ENCODE measurements at places on chromosomes 16 and 17. TPM values are rescaled to one million over a fixed set of nuclear protein-coding genes. Genes with fewer than 3 reads are reported as not detected.

The HYDIN gene
- total RNA-seq = 0.82 TPM

The TBC1D26 gene
- total RNA-seq = not detected

The ODF4 gene
- not detected for total RNA-seq

The EFCAB13 gene
- total RNA-seq = 5.8 TPM

The HSBP1 gene
- total RNA-seq = 39.6 TPM

The CACNG5 gene
- total RNA-seq = not detected

The BEAN1 gene
- total RNA-seq = not detected

The ARSG gene
- 34.8 TPM for total RNA-seq

The CBLN1 gene
- total RNA-seq = not detected

The LIMD2 gene
- total RNA-seq = 524 TPM

The TMEM132E gene
- 0.05 TPM for total RNA-seq

The SYT17 gene
- total RNA-seq = not detected

The SLC38A8 gene
- not detected for total RNA-seq

The SHBG gene
- not detected for total RNA-seq

The FBXW10 gene
- total RNA-seq = not detected

The NCOR1 gene
- total RNA-seq = 238 TPM

The TBC1D3I gene
- 0.84 TPM for total RNA-seq

The SCNN1B gene
- not detected for total RNA-seq

The PTX4 gene
- not detected for total RNA-seq

The SLC52A1 gene
- total RNA-seq = not detected

The G6PC1 gene
- not detected for total RNA-seq

The FOXJ1 gene
- total RNA-seq = 0.21 TPM

The MBTPS1 gene
- 124 TPM for total RNA-seq

The CACNA1H gene
- total RNA-seq = 1.1 TPM

The ZFP3 gene
- 3.8 TPM for total RNA-seq

The KCNJ2 gene
- not detected for total RNA-seq

The TP53TG3C gene
- not detected for total RNA-seq

The DOC2B gene
- 0.20 TPM for total RNA-seq

The RHBDL3 gene
- total RNA-seq = 0.21 TPM

The SOST gene
- not detected for total RNA-seq

The ICAM2 gene
- total RNA-seq = 91.0 TPM

The FUS gene
- 872 TPM for total RNA-seq

The NLRP1 gene
- 237 TPM for total RNA-seq

The ABI3 gene
- total RNA-seq = 82.9 TPM

The CHTF8 gene
- 74.2 TPM for total RNA-seq

The CLDN7 gene
- total RNA-seq = 1.8 TPM

The CA7 gene
- total RNA-seq = not detected

The ELOB gene
- total RNA-seq = 207 TPM

The LPCAT2 gene
- total RNA-seq = 3.1 TPM

The KRT40 gene
- not detected for total RNA-seq

The GDE1 gene
- 40.4 TPM for total RNA-seq
